Femur (tissue), 1 donor: ENCODE measurements at places on chromosomes 5 and 9.

GRCh38 chr5:109767997-109768396 lies 78.3 kb downstream of the MAN2A1 start:
- no peak for DNase-seq

DNA sequence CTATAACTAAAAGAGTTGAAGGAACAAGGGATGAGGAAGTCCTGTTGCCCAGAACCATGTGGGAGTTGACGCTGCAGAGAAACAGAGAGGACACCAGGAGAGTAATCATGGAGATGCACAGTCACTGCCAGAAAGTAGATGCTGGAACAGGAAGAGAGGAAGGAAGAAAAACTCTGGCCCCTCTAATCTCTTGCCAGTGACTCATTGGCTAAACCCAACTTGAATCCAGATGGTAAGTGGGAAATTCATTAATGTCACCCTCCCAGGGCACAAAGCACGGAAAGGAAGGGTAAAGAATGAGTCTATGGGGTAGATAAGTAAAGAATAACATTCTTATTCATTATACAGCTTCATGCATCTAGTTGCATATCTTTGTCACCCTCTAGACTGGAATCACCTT lies 631.9 kb downstream of the PRELID2 start:
- no peak for DNase-seq

DNA sequence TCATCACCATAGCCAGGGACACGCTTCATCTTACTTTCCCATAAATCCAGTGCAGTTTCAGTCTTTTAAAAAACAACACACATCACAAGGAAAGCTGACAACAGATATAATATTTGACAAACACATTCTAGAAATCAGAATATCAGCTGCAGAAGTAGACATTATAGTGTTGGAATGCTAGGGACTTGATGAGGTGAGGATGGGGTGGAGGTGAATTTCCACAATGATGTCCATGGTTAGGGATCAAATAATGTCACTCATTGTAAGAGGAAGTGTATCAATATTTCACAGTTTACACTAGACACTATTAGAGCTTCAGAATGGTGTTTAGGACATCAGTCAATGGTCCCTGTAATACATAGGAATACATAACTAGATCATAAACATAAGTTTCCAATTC lies 7.0 kb downstream of the FST start:
- no peak for DNase-seq

GRCh38 chr5:3430691-3431090 lies 164.9 kb upstream of the IRX1 start:
- no peak for DNase-seq

GRCh38 chr9:6268826-6269397 lies 53.3 kb downstream of the IL33 start:
- DNase-seq: no peak

GRCh38 chr5:143986516-143987212 lies 174.7 kb downstream of the HMHB1 start:
- DNase-seq: peak; percentile 74

GRCh38 chr5:160009591-160009989 lies 651 bp downstream of the TTC1 start:
- no peak for DNase-seq

- DNase-seq: no peak
Measured at GRCh38 chr5:173537228-173537627, 79.2 kb downstream of the BOD1 start.

DNA sequence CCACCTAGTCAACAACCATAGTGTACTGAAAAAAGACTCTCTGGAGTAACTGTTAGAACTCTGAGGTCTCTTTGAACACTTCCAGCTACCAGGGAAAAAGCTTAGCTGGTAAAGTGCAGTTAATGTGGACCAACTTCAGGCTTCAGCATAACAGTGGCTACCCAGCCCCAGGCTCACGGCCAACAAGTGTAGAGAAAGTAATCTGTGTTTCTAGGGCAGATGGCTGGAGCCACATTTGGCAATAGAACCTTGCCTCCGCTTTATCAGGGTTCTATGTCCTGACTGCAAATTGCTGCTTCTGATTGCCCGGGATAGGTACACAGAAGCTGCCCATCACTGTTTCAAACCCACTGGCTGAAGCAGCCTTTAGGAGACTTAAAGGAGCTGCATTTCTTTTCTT lies 76.0 kb upstream of the SIMC1 start:
- no peak for DNase-seq
